AG10803 (cell line): ENCODE measurements at places on chromosomes 11 and 22.

DNA sequence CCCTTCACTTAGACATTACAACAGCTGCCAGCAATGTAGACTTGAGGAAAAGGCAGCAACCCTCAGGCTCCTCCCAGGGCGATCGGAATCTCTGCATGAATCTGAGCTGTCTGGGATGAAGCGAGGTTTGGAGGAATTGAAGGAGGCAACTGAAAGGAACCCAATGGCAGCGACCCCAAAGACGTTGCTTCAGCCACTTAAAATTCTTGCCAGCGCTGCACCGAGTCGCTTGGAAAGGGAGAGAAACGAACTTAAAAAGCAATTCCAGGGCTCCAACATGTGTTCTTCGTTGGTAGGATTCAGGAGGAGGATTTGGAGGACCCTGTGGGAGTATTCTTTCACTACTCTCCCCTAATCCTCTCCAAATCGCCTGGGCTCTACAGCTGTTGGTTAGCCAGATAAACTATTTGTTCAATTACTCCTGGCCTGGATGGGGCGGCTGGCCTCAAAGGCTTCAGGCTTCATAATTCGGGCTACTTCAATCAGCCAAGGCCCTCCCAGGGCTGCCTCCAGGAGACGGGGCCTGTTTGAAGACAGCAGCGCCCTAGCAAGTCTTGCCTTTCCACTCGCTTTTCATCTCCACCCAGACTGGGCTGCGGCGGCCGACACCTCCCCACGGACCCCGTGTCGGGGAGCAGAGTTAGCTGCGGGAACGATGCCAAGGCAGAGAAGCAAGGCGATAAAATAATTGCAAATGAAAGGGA lies 72.4 kb upstream of the TMEM45B start:
- DNase-seq, result no peak

DNA sequence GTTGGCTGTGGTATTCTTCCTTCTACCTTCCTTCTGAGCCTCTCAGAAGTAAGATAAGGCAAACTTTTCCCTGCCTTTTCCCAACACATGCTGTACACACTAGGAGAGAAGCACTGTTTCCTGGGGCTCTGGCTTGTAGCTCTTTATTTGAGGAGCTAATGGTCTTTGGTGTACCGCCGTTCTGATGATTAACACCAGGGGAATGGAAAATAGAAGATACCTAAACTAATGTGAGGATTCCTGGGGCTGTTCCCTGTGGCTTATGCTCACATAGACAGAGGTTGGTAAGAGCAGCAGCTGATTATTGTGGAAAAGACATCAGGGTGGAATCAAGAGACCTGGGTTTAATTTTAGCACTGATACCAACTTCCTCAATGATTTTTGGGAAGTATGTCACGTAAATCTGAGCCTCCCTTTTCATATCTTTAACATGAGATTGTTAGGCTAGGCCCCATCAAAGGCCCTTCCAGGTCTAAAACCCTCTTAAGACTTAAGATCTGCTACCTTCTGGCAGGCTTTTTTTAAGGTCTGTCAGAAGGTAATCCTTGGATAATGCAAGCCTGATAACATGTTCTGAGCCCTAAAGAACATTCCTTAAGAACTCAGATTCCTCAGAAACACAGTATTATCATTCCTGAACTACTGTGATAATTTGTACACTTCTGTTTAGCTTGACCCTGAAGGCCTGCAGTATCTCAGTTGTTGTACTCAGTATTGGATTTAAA lies 24.8 kb upstream of the RCE1 start:
- DNase-seq, result no peak

DNA sequence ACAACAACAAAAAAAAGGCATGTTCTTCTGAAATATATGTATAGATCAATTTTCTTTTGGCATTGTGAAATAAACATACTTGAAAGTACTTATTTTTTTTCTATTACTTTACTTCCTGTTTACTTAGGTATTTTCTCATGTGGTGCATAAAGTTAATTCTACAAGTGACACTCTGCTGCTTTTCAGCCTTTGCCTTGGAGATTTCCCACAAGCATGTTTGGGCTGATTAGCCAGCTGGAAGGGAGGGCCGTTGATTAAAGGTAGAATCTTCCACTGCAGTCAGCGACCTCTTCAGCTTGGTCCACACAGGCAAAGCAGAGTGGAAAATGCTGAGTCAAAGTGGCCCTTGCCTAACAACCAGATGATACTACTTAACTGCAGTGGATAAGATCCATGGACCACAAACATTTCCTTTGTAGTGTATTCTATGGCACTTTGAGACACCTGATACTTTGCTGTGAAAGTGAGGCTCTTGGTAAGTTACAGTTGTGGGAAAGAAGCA lies 176.0 kb downstream of the ARHGAP42 start:
- peak; percentile 93 for DNase-seq

DNA sequence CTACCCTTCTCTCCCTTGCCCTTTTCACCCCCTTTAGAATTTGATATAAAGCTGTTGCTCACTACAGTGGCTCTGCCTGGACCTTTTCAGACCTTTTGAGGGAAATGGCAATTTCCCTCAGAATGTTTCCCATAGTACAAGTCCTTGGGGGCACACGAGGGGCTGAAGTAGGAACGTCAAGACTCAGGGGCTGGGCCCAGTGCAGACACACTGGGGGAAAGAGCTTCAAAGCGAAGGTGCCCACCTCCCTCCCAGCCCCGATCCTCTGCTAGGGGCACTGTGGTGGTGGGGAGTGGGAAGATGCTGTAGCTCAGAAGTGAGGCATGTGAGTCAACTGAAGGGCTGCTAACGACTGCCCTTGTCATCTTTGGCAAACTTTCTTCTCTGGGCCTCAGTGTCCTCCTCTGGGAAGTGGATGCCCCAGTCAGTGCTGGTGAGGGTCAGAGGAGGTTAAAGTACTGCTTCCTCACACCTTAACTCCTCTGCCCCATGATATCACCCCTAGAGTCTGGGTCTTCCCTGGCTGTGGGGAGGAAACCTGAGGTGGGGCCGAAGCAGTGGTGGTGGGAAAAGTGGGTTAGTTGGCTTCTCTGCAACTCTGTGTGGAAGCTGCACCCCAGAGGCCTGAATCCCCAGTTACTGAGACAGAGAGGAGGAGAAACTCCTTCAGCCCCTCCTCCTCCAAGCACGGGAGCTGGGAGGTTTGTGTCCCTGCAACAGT lies 425.3 kb upstream of the B3GAT1 start:
- no peak for DNase-seq

GRCh38 chr11:127972816-127973215 lies 614.5 kb downstream of the ETS1 start:
- DNase-seq, result no peak

- no peak for DNase-seq
Observed at GRCh38 chr22:49517211-49517610, 310.5 kb downstream of the BRD1 start.

DNA sequence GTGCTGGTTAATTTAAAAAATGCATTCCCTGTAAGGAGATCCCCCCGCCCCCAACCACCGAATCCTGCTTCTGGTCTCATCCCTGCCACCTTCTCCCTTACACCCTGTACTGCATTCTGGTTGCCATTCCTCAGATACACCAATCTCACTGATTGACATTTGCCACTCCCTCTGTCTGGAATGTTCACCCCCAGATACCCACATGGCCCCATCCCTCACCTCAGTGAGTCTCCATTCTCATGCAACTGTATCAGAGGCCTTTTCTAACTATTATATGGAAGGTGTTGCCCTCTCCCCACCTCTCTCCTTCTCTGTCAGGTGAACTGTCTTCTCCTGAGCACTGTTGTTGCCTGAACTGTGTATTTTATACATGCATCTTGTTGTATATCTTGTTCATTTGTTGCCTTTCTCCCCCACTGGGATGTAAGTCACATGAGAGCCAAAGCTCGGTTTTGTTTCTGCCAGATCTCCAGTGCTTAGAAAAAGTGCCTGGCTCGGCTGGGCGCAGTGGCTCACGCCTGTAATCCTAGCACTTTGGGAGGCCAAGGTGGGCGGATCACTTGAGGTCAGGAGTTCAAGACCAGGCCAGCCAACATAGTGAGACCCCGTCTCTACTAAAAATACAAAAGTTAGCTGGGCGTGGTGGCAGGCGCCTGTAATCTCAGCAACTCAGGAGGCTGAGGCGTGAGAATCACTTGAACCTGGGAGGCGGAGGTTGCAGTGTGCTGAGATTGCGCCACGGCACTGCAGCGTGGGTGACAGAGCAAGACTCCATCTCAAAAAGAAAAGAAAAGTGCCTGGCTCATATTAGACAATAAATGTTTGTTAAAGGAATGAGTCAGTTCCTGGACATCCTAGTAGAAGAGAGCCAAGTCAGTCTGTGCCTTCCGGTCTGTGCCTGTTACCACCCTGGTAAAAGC lies 61.0 kb downstream of the TNRC6B start:
- DNase-seq, result peak; percentile 72
